ENCODE measurements at places on chromosomes 3 and 15. TPM values are rescaled to one million over a fixed set of nuclear protein-coding genes. Genes with fewer than 3 reads are reported as not detected.

GRCh38 chr3:127677541-127678314, 5.0 kb downstream of the ABTB1 start:
- no peaks in the 10 kb centered on the region for H3K36me3 ChIP-seq
- peaks cover 13% of the 10 kb centered on the region for H3K4me1 ChIP-seq
- peak overlapping the region; percentile 54 for H3K4me3 ChIP-seq
- no peak for DNase-seq
- peaks cover 12% of the 10 kb centered on the region for H3K27me3 ChIP-seq

- H3K27me3 ChIP-seq = no peaks in the 10 kb centered on the region
- no peaks in the 10 kb centered on the region for H3K36me3 ChIP-seq
- DNase-seq = no peak
- H3K27ac ChIP-seq = no peak overlapping the region
These were observed 89.2 kb downstream of the CERS3 start for GRCh38 chr15:100439514-100439913.

- H3K4me1 ChIP-seq = peaks cover 17% of the 10 kb centered on the region
- no peak overlapping the region for H3K27ac ChIP-seq
- H3K4me3 ChIP-seq = no peak overlapping the region
These were observed 24.8 kb downstream of the KPNA4 start for GRCh38 chr3:160540551-160540950.

DNA sequence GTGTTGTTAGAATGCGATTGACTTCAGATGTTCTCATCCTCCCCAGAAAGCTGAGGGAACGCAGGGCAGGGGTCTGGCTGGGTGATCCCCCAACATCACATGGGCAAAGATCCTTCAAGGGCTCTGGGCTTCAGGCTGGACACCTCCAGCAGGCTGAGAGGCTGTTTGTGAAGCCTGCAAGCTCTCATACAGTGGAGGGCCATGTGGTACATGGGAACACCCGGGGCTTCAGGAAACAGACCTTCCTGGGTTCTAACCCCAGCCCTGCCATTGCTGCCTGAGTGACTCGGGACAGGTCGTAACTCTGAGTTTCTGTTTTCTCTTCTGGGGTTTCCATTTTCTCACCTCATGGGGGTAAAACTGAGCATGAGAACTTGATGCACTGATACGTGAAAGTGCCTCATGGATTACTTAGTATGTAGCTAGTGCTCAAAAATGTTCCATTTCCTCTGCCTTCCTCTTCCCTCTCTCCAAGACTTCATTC, 81.2 kb downstream of the TLE3 start:
- H3K27ac ChIP-seq = no peak overlapping the region
- DNase-seq = no peak
- peaks cover 7% of the 10 kb centered on the region for H3K27me3 ChIP-seq
- peaks cover 18% of the 10 kb centered on the region for H3K4me1 ChIP-seq
- no peaks in the 10 kb centered on the region for H3K36me3 ChIP-seq
- no peak overlapping the region for H3K4me3 ChIP-seq

- peaks cover 39% of the 10 kb centered on the region for H3K27me3 ChIP-seq
- no peak overlapping the region for H3K4me3 ChIP-seq
- no peak overlapping the region for H3K27ac ChIP-seq
- no peak for DNase-seq
These were observed 50.1 kb downstream of the HEG1 start for GRCh38 chr3:125005676-125006075.

DNA sequence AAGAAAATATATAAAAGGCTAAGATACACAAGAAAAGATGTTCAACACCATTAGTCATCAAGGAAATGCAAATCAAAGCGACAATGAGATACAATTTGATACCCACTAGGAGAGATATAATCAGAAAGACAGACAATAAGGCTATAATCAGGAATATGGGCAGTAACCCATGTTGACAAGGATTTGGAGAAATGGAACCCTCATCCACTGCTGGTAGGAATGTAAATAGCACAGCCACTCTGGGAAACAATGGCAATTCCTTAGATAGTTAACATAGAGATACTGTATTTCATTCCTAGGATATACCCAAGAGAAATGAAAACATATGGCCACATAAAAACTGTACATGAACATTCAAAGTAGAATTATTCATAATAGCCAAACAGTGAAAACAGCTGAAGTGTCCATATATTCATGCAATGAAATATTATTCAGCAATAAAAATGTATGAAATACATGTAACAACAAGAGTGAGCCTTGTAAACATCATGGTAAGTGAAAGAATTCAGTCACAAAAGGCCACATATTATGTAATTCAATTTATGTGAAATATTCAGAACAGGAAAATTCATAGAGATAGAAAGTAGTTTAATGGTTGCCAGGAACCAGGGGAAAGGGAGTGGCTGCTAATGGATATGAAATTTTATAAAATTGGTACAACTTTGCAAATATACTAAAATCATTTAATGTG, 18.2 kb upstream of the COL8A1 start:
- peaks cover 2% of the 10 kb centered on the region for H3K27me3 ChIP-seq
- no peak overlapping the region for H3K4me3 ChIP-seq
- DNase-seq = no peak
- H3K4me1 ChIP-seq = no peaks in the 10 kb centered on the region

- no peak overlapping the region for H3K27ac ChIP-seq
- no peak for DNase-seq
- H3K4me1 ChIP-seq = peaks cover 9% of the 10 kb centered on the region
- peaks cover 27% of the 10 kb centered on the region for H3K27me3 ChIP-seq
- H3K4me3 ChIP-seq = peak overlapping the region; percentile 44
These were observed 30.5 kb upstream of the RAB6B start for GRCh38 chr3:133925960-133926735.

DNA sequence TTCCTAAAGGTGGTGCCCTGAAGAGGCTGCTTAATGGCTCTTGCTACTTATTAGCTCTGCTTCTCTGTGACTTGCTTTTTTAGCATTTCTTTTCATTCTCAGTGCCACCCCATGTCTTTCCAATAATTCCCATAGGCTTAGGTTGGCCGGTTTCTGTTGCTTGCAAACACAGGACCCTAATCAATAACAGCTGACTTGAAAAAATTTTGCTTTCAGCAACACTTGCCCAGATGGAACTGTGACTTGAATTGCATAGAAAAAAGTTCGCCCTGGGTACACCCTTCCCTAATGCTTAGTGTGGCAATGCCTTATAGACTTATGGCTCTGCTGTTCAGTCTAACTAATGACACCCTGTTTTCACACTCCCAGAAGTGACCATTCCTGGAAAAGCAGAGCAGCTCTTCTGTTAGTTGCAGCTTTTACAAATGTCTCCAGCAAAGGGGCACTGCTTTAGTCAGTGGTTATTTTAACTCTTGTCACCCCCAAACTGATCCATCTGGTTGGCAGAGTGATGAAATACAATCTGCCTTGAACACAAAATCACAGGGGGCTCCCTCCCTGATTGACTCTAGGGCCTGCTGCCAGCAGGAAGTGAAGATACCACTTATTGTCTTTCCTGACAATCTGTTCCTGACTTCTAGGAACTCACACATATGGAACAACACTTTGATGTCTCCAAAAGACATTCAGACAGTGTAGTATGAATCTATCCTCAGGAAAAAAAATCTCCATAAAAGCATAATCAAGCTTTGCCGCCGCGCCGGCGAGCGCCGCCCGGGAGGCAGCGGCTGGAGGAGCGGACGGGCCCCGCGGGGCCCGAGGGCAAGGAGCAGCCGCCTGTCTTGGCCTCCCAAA, 9.7 kb upstream of the SLMAP start:
- no peaks in the 10 kb centered on the region for H3K36me3 ChIP-seq
- no peak overlapping the region for H3K27ac ChIP-seq
- H3K4me1 ChIP-seq = no peaks in the 10 kb centered on the region
- DNase-seq = no peak

DNA sequence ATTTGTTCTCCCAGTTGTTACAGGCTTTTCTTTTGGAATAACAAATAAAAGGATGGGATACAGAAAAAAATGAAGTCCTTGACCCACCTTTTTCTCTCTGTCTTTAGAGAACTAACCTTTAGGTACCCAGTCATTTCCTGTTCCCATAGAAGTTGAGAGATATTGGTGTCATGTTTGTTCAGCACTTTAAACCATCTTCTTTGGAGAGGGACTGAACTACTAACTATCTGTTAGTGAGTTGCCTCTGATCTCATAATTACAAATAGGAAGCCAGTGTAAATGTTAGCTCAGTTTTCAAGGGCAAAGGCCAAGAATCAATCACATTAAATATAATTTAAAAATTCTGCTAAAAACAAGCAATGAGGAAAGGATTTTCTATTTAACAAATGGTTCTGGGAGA, 72.9 kb upstream of the DCBLD2 start:
- H3K27me3 ChIP-seq = no peaks in the 10 kb centered on the region
- no peak for DNase-seq
- H3K27ac ChIP-seq = no peak overlapping the region
- no peak overlapping the region for H3K4me3 ChIP-seq

- H3K4me3 ChIP-seq = no peak overlapping the region
- no peak for DNase-seq
- H3K27me3 ChIP-seq = no peaks in the 10 kb centered on the region
- H3K27ac ChIP-seq = no peak overlapping the region
These were observed 30.9 kb downstream of the DAG1 start for GRCh38 chr3:49500732-49501609.

- peak overlapping the region; percentile 98 for H3K4me3 ChIP-seq
- H3K36me3 ChIP-seq = no peaks in the 10 kb centered on the region
- no peak for DNase-seq
- H3K27me3 ChIP-seq = no peaks in the 10 kb centered on the region
- H3K27ac ChIP-seq = peak overlapping the region; percentile 99
These were observed 1.2 kb upstream of the UBP1 start for GRCh38 chr3:33441225-33441976.

- no peak overlapping the region for H3K27ac ChIP-seq
- no peak overlapping the region for H3K4me3 ChIP-seq
- no peak for DNase-seq
- no peaks in the 10 kb centered on the region for H3K36me3 ChIP-seq
- H3K27me3 ChIP-seq = peaks cover 6% of the 10 kb centered on the region
- peaks cover 10% of the 10 kb centered on the region for H3K4me1 ChIP-seq
These were observed 75.8 kb upstream of the SYN2 start for GRCh38 chr3:11928381-11928780.

GRCh38 chr3:177345049-177345972, 148.0 kb upstream of the TBL1XR1 start:
- H3K4me3 ChIP-seq = peak overlapping the region; percentile 36
- no peaks in the 10 kb centered on the region for H3K27me3 ChIP-seq
- H3K36me3 ChIP-seq = no peaks in the 10 kb centered on the region
- DNase-seq = no peak
- H3K27ac ChIP-seq = peak overlapping the region; percentile 95

- no peaks in the 10 kb centered on the region for H3K4me1 ChIP-seq
- no peak overlapping the region for H3K27ac ChIP-seq
- no peak overlapping the region for H3K4me3 ChIP-seq
- DNase-seq = no peak
- H3K36me3 ChIP-seq = peaks cover 3% of the 10 kb centered on the region
These were observed 222.1 kb upstream of the SOX14 start for GRCh38 chr3:137542049-137542448.

DNA sequence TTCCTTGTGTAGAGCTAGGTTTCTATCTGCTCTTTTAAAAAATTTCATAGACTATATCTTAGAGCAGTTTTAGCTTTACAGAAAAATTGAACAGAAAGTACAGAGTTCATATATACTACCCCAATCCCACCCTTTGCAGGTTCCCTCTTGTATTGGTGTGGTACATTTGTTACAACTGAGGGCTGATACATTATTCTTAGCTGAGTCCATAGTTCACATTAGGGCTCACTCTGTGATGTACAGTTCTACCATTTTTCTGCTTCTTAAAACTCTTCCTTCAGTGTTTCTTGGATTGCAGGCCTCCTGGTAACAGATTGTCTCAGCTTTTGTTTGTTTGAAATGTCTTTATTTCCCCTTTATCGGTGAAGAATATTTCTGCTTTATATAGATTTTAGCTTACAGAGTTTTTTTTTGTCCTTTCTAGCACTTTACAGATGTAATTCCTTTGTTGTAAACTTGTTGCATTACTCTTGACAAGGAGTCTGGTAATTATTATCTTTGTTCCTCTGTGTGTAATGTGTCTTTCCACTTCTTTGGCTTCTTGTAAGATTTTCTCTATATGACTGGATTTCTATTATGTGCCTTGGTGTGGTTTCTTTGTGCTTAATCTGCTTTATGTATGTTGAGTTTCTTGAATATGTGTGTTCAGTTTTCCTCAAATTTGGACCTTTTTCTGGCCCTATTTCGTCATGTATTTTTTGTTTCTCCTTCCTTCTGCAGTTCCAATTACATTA, 25.3 kb downstream of the MEF2A start:
- no peak overlapping the region for H3K27ac ChIP-seq
- no peaks in the 10 kb centered on the region for H3K27me3 ChIP-seq
- peaks cover 3% of the 10 kb centered on the region for H3K4me1 ChIP-seq
- peaks cover 37% of the 10 kb centered on the region for H3K36me3 ChIP-seq
- DNase-seq = no peak

- no peak overlapping the region for H3K27ac ChIP-seq
- no peak overlapping the region for H3K4me3 ChIP-seq
- no peaks in the 10 kb centered on the region for H3K4me1 ChIP-seq
- no peak for DNase-seq
- no peaks in the 10 kb centered on the region for H3K27me3 ChIP-seq
These were observed 56.0 kb upstream of the KCNMB2 start for GRCh38 chr3:178480274-178480673.

DNA sequence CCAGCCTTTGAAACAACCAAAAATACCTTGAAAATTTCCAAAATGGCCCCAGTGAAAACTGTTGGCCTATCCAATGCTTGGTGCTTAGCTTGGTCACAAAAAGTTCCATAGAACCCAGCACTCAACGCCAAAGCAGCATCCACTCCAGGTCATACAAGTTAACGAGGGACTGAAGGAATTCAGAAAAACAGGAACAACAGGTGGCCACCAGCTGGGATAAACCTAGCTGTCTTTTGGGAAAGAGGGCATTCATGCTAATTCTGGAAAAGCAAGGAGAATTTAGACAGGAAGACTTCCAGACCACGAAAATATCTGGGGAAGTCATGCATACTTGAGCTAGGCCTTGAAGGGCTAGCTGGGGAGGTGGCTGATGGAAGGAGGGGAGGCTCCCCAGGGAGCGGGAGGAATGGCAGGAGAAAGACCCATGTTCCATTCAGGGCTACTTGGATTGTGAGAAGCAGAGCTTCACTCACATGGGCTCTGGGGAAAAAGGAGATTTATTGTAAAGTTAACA, 28.6 kb downstream of the COLQ start:
- no peak overlapping the region for H3K27ac ChIP-seq
- H3K36me3 ChIP-seq = no peaks in the 10 kb centered on the region
- no peak for DNase-seq
- no peak overlapping the region for H3K4me3 ChIP-seq
- peaks cover 22% of the 10 kb centered on the region for H3K4me1 ChIP-seq
- no peaks in the 10 kb centered on the region for H3K27me3 ChIP-seq

- no peaks in the 10 kb centered on the region for H3K36me3 ChIP-seq
- no peaks in the 10 kb centered on the region for H3K27me3 ChIP-seq
- no peaks in the 10 kb centered on the region for H3K4me1 ChIP-seq
- no peak overlapping the region for H3K4me3 ChIP-seq
- H3K27ac ChIP-seq = no peak overlapping the region
These were observed 20.2 kb upstream of the PIK3CB start for GRCh38 chr3:138854940-138855339.

GRCh38 chr15:99343208-99343607, 91.9 kb downstream of the LRRC28 start:
- H3K36me3 ChIP-seq = peaks cover 2% of the 10 kb centered on the region
- no peak for DNase-seq
- peaks cover 16% of the 10 kb centered on the region for H3K4me1 ChIP-seq
- H3K27me3 ChIP-seq = no peaks in the 10 kb centered on the region

Gene SCAANT1
- not detected for total RNA-seq

Gene SELENOS
- 37.8 TPM for total RNA-seq

Gene DNAJC19
- total RNA-seq = 63.0 TPM

Gene SPESP1
- total RNA-seq = not detected

Gene KBTBD13
- not detected for total RNA-seq

Gene TIMP4
- total RNA-seq = 0.75 TPM

Gene CCDC39
- not detected for total RNA-seq

Gene SV2B
- not detected for total RNA-seq

Gene STX19
- total RNA-seq = not detected

Gene AMOTL2
- 55.6 TPM for total RNA-seq

Gene ATRIP
- total RNA-seq = 22.1 TPM

Gene XPC
- 37.3 TPM for total RNA-seq

Gene CLPX
- total RNA-seq = 42.0 TPM

Data from neural crest cell (in vitro differentiated cells).